GM13976 (cell line): ENCODE measurements at places on chromosomes 7 and 10.

GRCh38 chr7:143485094-143485493 lies 7.4 kb downstream of the TAS2R41 start:
- DNase-seq, result no peak

- DNase-seq, result no peak
Measured at GRCh38 chr7:18859318-18859717, 258.1 kb downstream of the TWIST1 start.

- no peak for DNase-seq
Measured at GRCh38 chr10:118447478-118448270, 105.5 kb upstream of the FAM204A start.

DNA sequence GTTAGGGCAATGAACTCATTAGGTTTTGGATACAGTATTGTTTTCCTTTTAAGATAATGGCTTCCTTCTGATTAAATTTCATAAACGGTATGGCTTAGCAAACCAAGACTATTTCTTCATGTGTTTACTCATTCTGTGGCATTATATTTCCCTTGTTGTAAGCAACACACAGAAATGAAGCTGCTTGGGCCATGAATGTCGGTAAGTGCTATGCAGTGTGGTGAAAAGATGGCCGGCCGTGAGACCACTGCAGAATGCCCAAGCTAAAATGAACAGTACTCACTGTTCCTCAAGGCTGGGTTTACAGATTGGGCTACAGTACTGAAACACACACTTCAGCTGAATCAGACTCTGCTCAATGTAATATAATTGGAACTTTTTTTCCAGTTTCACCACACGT lies 8.1 kb downstream of the APBB1IP start:
- DNase-seq, result no peak

DNA sequence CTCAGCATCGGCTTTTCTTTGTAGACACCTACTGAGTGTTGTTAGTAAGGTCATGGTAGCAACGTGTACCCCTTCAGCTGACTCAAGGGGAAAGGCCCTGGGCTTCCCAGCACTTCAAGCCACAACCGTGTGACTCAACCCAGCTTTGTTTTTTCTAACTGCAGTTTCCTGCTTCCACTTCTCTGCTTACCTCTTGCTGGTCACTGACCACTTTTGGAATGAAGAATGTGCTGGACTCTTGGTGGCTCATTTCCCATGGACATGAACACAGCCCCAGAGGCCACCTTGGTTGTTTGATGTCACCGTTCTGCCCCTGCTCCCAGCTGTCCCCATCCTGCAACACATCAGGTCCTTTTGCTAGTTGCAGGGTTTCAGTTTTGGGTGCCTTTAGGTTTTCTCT lies 69.5 kb upstream of the ZNF438 start:
- peak; percentile 54 for DNase-seq

DNA sequence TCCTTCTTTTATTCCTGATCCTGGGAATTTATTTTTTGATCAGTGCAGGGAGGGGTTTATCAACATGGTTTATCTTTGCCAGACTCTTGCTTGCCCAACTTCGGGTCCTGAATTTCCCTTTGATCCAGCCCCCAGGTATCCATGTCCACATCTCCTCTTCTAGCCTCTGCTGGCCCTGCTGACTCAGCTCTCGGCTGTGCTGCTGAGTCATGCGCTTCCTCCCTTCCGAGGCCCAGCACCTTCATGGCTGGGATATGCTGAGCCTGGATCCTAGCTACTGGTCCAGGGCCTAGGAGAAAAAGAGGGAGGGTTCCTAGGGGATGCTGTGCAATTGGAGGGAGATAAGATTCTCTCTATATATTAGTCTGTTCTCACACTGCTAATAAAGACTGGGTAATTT lies 380.7 kb upstream of the SHH start:
- no peak for DNase-seq

GRCh38 chr7:17915796-17916195 lies 24.5 kb downstream of the SNX13 start:
- no peak for DNase-seq

DNA sequence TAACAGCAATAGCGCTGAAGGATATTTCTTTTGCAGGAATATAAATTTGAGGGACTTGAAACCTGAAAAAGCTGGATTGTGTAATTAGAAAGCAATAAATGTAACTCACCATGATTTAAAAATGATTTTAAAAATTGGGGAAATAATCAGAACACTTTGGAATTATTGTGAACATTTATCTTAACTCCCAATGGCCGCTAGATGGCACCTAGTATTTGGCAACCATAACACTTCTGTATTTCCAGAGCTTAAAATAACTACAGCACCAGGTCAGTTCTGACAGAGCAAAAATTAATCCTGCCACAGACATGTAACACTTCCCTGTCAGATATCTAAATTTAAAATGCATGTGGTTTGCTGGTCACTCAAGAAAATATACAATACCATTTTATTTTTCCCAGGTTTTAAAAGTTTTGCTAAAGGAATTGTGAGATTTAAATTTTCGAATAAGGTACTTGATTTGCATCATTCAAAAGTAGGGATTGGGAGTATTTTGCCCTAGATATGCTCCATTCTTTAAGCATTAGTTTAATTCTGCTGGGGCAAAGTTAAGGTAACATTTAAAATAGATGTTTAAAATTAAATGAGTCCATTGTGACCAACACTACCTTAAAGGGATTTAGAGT lies 144.5 kb downstream of the PPP1R3A start:
- DNase-seq, result peak; percentile 30

DNA sequence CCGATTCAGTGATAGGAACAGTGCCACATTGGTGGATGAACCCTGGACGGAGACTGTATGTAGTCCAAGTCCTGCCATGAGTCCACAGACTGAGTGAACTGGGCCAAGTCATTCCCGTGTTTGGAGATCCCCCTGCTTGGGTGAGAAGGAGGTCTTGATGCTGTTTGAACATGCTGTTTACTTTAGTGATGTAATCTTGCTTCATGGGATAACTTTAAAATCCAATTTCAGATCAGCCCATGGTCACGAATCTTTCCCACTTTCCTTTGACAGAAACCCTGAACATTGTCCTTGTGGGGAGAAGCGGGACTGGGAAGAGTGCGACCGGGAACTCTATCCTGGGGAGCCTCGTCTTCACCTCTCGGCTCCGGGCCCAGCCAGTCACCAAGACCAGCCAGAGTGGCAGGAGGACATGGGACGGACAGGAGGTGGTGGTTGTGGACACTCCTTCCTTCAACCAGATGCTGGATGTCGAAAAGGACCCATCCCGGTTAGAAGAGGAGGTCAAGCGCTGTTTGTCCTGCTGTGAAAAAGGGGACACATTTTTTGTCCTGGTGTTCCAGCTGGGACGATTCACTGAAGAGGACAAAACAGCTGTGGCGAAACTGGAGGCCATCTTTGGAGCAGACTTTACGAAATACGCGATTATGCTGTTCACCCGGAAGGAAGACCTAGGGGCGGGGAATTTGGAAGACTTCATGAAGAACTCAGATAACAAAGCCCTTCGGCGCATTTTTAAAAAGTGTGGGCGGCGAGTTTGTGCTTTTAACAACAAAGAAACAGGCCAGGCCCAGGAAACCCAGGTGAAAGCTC lies 26.6 kb downstream of the GIMAP8 start:
- no peak for DNase-seq

DNA sequence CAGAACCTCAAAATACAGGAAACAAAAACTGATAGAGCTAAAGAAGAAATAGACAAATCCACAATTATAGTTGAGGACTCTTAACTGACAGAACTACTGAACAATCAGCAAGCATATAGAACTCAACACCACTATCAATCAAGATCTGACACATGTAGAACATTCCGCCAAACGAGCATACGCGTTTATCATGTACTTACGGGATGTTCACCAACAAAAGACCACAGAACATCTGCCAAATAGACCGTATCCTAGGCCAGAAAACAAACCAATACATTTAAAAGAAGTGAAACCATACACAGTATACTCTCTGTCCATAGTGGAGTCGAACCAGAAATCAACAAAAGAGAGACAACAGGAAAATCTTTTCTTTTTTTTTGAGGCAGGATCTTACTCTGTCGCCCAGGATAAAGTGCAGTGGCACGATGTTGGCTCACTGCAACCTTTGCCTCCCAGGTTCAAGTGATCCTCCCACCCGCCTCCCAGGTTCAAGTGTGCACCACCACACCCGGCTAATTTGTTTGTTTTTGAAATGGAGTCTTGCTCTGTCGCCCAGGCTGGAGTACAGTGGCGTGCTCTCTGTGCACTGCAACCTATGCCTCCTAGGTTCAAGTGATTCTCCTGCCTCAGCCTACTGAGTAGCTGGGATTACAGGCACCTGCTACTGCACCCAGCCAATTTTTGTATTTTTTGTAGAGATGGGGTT lies 5.1 kb downstream of the GNA12 start:
- DNase-seq, result no peak

DNA sequence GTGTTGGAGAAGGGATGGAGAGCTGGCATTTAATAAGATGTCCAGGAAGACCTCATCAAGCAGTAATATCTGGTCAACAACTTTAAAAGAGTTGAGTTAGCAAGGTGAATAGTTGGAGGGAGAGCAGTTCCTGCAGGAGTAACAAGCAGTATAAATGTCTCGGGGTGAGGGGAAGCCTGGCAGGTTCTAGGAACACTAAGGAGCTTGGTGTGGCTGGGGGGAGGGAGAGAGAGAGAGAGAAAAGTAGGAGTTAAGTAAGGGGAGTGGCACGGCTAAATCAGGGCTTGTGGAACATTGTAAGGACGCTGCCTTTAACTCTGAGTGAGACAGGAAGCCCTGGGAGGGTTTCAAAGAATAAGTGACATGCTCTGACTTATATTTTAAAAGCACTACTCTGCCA lies 22.0 kb upstream of the LAMB4 start:
- DNase-seq, result no peak

DNA sequence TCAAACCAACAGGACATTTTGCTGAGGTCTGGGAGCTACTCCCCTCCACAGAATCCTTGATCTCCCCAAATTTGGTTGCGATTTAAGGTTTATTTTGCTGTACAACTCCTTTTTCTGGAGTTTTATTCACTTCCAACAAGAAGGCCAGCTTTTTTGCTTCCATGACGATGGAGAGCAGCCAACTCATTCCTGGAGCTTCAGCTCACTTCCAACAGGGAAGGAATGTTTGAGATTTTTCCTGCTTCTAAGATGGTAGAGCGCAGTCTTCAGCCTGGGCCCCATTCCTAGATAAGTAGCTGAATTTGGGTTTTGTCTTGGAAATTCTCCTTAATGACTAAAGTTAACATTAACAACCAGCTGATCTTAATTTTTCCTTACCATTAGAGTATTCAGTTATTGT lies 30.9 kb upstream of the CREB3L2 start:
- DNase-seq, result no peak

DNA sequence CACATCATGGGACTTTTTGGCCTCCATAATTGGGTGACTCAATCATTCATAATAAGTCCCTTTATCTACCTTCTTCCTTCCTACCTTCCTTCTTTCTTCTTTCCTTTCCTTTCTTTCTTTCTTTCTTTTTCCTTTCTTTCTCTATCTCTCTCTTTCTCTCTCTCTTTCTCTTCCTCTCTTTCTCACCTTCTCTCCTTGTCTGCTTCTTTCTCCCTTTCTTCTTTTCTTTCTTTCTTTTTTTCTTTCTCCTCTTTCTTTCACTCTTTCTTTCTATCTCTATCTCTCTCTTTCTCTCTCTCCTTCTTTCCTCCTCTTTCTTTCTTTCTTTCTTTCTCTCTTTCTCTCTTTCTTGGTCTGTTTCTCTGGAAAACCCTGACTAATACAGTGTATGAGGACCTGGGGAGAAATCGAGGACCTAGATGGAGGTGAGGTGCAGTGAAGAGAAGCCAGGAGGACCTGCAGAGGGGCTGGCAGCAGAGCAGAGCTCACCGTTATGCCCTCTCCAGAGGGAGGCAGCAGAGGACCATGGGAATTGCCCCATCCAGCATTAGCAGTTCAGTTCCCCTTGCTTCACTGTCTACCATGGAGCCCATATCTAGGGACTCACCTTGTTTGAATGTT lies 52.7 kb upstream of the BTRC start:
- DNase-seq, result peak; percentile 51

- no peak for DNase-seq
Measured at GRCh38 chr7:66307591-66308215, 102.6 kb downstream of the TPST1 start.

GRCh38 chr7:142434666-142435167 lies 176.9 kb upstream of the PRSS58 start:
- DNase-seq, result peak; percentile 21

GRCh38 chr7:92133737-92134270 lies 473 bp downstream of the CYP51A1 start:
- DNase-seq, result peak; percentile 63

DNA sequence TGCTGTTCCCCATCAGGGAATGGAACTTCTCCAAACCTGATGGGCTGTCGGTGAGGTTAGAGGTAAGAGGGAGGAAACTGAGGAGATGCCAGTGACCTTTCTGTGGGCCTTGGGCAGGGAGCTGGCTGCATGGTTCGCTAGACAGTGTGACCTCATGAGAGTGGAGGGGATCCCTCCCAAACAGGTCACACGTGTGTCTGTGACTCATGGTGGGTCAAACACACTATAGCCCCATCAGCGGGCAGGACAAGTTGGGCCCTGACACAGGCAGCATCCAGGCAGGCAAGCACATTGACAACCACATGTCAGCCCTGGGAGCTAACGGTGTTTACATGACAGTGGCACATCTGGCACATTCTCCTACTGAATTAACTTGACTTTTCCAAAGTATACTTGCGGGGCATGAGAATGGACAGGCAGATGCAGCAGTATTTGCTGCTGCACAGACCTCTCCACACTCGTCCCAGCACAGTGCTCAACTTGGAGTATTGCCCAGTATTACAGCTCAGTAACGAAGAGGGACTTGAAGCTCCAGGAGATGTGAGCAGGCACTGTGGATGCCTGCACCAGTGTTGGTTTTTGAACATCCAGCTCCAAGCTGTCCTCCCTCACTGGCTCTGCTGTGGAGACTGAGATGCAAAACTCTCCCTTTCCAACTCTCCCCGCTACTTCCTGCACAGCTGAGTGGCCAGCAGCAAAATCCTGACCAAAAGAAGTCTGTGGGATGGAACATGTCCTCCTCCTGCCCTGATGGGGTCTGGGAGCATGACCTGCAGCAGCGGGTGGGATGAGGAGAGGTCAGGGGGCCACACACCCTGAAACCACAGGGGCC lies 199.6 kb downstream of the WDR37 start:
- DNase-seq, result no peak

DNA sequence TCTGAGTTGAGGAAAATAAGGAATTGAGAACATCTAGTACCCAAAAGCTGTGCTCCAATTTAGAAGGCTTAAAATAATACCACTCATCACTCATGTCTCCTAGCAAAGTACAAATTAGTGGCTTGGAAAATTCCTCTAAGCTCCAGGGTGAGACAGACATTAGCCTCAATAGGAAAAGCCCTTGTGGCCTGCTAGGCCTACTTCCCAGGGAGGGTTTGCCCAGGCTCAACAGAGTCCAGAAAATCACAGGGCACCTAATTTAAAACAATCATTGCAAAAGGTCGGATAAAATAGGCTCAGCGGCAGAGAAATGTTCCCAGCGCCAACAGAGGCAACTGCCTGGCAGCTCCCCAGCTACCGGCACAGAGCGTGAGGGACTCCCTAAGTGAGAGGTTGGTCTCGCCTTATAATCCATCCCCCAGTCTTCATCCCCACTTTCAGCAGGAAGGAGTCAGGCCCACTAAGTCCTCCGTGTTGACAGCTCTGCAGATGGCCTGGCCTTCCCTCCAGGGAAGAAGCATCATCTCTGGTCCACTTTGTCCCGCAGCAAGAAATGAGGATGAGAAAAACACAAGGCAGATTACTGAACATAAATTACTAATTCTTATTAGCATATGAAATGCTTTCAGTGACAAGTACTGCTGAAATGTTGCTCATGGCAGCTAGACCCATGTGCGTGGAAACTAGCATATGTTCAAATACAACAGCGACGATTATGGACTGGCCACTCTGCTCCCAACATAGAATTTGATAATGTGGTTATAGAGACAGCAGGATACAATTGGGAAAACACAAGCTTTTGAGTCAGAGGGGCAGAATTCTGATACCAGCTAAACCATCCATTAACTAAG lies 1177.7 kb upstream of the AUTS2 start:
- no peak for DNase-seq
